Caudate nucleus (tissue), 63 donors: ENCODE measurements at places on chromosomes 4 and X.
A peak's percentile ranks its signal among the peaks of the same experiment; 100 is the strongest.

GRCh38 chrX:45126158-45126557 lies 74.5 kb downstream of the DIPK2B start:
- no peak for DNase-seq

DNA sequence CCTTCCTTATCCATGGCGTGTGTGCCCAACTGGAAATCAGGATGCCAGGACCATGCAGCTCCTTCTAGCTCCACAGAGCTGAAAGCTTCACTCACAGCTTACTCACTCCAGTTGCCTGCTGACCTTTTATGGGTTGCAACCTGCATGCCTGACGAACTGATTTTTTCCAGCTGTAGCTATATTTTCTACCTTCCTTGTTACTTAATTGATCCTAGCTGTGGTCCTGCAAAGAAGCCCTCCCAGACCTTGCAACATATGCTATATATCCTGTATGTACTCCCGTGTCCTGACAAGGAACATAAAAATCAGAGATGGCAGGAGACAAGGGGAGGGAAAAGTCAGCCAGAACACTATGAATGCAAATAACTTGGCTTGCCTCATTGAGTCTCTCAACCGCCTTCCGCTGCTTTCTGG lies 135.3 kb upstream of the LDB2 start:
- DNase-seq = no peak

- DNase-seq = no peak
These were observed 123.6 kb upstream of the SLITRK2 start for GRCh38 chrX:145694048-145694447.

DNA sequence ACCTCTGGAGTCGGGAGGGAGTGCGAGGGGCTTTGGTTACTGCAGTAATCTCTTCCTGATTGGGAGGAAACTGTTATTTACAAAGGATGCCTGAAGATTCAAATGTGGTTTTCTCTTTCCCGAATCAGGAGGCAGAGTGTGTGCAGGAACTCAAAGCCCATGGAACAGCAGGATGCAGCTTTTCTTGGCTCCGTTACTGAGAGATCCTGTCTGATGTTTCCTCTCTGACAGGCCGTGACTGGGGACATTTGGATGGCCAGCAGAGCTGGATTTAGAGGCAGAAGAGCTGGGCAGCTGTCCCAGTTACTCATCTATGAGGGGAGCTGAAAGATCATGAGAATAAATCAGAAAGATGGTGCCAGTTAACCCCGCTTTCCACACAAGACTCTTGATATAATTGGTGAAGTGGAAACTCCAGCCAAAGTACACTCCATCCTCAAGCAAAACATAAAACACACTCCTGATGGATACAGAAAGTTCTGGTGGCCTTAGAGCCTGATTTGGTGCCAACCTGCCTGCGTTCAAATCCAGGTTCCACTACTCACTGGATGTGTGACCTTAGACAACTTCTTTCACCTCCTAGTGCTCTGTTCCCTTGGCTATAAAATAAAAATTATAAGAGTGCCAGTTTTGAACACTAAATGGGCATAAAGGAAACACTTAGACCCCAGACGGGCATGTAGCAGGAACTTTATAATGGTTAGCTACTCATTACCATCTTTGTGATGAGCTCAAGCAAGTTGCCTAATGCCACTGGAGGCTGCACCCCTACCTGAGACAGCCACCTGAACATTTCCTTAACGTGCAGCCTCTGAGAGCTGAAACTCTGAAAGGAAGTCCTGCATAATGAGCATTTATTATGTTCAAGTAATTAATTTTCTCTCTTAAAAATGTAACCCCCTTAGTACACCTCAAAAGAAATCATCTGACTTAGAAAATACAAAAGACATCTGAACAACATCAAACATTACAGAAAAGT lies 349.0 kb upstream of the GATB start:
- no peak for DNase-seq

DNA sequence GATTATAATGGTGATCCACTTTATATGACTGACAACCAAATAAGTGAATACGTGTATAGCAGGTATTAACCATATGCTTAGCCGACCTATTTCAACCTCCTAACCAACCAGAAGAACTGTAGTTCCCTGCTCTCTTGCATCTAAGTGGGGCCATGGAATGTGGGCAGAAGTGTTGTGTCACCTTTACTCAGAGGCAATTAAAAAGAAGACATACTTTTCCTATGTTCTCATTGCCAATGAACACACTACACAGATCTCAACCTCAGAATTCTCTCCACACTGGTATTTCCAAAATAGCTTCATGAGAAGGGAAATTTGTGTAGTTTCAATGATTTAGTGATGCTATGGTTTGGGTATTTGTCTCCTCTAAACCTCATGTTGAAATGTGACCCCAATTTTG lies 3.2 kb upstream of the NFKB1 start:
- DNase-seq = no peak

DNA sequence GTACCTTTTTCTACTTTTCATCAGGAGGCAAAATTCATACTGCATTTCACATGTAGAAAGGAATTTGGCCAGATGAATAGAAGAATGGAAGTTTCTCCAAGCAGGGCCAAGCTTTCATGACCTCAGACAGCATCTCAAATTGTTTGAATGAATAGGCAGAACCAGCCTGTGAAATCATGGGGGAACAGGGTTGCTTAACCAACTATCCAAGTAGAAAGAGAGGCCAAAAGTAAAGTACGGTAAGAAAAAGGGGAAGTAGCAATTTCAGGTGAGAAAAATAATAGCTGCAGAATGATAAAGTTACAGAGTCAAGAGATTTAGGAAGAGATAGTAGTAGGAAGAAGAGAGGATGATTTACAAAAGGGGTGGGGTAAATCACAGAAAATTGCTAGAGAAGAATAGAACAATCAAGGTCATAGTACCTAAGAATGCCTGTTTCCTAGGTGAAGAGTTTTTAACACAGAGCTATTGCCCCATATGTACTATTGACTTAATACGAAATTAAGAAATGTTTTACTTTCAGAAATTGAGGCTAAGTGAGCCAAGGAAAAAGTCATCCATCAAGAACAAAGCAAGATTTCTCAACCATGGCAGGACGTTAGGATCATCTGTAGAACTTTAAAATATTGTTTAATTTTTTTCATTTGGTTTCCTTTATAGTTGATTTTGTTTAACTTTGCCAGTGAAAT lies 177.1 kb upstream of the TET2 start:
- no peak for DNase-seq

DNA sequence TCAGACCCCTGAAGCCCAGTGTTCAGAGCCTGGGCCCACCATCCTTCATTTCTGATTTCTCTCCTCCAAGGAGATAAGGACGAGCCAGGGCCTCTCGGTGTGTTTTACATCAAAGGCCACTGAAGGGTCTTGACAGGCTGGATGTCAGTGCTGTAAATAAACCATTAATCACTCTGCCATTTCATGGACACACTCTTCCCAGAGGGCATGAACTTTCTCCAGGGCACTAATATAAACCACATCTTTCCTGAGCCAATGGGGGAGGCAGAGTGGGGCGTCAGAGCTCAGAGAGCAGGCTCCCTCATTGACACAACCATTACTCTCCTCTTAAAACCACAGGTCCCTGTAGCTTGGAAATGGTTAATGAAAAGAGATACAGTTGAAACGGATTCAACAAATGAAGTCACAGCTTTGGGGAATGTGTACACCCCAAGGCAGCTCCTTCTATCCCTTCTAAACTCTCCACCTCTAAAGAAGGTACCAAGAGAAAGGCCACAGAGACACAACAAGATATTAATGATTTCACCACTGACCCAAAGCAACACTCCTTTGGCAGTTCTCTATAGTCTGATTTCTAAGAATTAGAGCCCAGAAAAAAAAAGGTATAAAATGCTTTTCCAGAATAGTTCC lies 200.6 kb downstream of the CHIC2 start:
- no peak for DNase-seq

- DNase-seq = no peak
These were observed 23.8 kb downstream of the MOSPD2 start for GRCh38 chrX:14897042-14897441.

DNA sequence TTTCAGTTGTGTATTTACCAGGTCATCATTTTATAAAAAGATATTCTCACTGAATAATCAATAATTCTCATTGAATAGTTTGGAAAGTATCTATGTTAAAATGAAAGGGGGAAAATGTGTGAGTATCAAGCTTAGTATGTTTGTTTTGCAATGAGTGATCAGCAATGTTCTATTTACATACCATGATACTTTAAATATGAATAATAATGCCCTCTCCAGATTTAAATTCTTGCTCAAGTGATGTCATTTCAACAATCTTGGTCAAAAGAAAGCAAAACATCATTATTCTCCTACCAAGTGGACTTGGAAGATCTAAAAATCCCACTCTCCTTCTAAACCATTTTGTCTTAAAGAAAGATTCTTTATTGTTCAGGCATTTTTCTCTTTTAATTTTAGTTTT lies 42.1 kb upstream of the ANKRD50 start:
- DNase-seq = no peak

GRCh38 chr4:1767770-1768366 lies 25.2 kb upstream of the FGFR3 start:
- no peak for DNase-seq

DNA sequence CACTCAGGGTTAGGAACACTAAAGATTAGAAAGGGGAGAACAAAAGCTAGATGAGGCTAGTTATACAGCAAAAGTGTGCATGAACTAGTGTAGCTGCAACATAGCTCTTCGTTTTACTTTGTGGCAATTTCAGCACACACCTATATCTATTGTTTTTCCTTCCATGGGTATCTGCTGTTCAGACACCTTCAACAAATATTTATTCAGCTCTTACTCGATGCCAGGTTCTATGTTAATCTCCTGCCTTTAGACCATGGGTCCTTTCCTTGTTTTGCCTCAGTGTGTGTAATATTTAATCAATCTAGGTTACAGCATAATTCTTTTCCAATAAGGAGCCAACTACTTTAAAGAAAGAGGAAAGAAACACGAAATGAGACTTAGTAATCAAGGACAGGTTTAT lies 10.4 kb upstream of the FAM9A start:
- no peak for DNase-seq

DNA sequence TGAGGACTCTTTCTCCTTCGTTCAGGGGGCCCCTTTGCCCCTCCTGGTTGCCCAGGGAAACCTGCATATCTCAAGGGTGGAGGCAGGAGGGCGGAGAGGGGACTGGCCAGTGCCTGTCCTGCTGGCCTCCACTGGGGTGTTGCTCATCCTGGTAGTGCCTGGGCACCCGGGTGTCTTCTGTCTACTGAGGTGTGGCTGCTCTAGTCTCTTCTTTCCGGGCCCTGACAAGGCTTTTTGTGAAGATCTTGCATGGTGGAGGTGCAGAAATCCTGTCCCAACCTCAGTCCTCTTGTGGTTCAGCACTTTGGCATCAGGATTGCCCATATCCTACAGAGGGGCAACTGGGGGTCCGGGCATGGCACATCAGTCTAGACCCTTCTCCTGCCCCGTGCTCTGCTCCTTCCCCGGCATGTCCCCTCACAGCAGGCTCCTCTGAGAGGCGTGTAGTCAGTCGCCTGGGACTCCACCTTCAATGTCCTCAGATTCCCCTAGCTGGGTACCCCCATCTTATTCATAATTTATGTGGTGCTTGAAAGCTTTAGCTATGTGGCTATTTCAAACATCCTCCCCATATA lies 1.9 kb downstream of the CCDC110 start:
- no peak for DNase-seq

- no peak for DNase-seq
These were observed 555.6 kb downstream of the PPARGC1A start for GRCh38 chr4:23333946-23334878.

DNA sequence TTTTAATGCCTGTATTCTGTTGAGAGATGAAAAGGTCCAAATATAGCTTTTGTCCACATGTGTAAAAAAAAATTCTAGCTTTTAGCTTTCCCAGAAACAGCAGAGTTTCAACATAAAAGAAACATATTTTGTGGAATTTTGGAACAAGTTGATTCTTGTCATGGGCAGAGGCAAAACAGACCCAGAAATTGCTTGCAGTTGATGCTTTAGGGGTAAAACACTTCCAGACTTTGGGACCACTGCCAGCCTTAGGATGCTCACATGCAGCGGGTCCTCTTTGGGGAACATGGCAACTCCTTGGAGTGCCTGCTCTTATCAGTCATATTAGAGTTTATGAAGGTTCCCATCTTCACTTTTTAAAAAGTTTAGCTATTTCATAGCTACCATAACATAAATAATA lies 30.4 kb downstream of the DCLK2 start:
- DNase-seq = no peak

DNA sequence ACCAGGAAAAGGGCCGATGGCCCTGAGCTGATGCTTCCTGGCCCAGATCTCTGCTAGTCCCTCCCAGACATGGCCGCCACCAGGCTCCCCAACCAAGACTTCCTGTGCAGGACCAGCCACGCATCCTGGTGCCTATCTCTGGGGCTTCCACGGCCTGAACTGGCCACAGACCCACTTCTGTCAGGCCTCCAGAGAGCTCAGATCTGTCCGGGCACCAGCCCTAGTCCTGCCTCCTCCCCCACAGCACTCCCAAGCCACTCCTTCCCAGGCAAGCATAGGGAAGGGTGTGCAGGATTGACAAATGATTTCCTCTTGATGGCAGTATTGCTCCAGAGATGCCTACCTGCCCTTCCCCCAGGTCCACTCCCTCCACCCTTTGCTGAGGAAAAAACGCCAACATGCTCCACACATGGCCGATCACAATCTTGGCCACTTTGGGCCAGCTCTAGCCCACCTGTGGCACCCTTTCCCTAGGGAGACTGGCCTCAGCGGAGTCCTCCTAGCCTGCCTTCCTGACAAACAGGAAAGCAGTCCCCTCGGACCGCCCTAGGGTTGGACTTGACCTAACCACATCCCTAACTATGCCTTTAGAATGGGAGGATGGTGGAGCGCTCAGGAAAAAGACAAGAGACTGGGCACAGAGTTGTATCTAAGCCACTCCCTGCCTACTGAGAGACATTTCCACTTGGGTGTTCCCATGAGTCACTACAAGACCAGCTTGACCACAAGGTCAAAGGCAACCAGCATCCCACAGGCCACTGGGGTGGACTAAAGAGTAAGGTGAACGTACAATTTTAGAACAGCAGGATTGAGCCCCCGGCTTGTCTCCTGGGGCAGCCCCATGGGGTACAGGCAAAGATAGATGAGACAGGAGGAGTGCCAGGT lies 277.5 kb upstream of the AGTR2 start:
- DNase-seq = peak; percentile 84

DNA sequence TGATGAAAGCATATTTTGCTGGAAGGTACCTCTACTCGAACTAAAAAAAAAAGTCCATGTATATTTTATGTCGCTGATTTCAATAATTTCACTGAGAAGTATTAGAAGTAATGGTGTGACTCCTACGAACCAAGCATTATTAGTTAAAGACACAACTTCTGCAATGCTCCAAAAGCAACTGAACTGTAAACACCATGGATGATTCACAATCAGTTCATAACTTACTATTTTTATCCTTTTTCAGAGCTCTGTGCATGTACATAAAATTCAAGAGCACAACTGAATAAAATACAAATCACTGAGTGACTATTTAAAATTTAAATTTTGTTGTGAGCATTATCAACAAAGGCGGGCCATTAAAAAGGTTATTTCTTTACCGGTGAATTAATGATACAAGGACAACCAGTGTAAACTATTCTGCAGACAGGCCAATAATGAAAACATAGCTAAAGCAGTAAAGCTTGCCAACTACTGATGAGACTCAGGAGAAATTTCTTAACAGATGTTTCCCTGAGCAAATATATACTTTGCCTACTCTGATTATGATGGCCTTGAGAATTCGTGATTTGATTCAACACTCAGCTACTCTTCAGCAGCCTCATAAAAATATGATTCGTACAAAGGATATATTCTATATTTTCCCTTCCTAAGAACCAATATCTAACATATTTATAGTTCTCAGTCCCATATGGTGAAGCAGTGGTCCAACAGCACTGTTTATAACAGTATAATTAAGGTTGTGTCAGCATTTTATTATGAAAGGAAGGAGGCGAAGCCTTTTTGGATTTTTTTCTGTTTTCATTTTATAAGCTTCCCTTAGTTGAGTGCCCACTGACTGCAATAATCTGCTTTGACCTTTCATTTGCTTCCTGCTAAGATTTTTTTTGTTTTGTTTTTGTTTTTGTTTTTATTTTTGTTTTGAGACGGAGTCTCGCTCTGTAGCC lies 62.8 kb upstream of the NEIL3 start:
- no peak for DNase-seq
